Right cardiac atrium (tissue), 5 donors: ENCODE measurements at places on chromosomes 12 and 14.

- no peak for DNase-seq
Measured at GRCh38 chr14:54170301-54170700, 213.7 kb upstream of the BMP4 start.

GRCh38 chr12:54360717-54361456 is 3.4 kb downstream of the GPR84 start:
- peak; percentile 91 for DNase-seq

GRCh38 chr12:95088379-95088778 is 15.0 kb upstream of the NR2C1 start:
- DNase-seq: no peak

DNA sequence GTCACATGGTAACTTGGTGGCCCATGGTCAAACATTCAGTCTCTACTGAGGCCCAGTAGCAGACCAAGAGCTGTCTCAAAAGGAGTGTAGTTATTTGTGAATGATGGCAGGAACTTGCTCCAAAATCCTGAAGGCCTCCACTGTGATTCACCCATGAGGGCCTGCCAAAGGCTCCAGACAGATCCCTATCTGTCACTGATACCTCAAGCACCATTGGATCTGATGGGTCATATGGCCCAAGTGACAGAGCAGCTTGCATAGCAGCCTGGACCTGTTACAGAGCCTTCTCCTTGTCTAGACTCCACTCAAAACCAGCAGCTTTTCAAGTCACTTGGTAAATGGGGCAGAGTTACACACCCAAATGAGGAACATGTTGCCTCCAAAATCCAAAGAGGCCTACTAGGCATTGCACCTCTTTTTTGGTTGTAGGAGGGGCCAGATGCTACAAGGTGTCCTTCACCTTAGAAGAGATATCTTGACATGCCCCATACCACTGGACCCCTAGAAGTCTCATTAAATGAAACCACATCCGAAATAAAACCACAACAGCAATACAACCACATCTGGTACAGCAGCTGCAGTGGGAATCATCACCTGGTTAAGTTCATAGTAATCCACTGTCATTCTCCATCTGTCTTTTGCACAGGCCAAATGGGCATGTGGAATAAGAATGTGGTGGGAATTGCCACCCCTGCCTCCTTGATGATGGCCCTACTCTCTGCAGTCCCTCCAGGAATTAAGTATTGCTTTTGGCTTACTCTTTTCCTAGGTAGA is 150.4 kb upstream of the MAX start:
- no peak for DNase-seq

- DNase-seq: no peak
Measured at GRCh38 chr12:111706145-111706544, 20.3 kb downstream of the ACAD10 start.

GRCh38 chr12:106110626-106111300 is 28.0 kb downstream of the NUAK1 start:
- no peak for DNase-seq
